ENCODE measurements at places on chromosomes 1 and 21.

DNA sequence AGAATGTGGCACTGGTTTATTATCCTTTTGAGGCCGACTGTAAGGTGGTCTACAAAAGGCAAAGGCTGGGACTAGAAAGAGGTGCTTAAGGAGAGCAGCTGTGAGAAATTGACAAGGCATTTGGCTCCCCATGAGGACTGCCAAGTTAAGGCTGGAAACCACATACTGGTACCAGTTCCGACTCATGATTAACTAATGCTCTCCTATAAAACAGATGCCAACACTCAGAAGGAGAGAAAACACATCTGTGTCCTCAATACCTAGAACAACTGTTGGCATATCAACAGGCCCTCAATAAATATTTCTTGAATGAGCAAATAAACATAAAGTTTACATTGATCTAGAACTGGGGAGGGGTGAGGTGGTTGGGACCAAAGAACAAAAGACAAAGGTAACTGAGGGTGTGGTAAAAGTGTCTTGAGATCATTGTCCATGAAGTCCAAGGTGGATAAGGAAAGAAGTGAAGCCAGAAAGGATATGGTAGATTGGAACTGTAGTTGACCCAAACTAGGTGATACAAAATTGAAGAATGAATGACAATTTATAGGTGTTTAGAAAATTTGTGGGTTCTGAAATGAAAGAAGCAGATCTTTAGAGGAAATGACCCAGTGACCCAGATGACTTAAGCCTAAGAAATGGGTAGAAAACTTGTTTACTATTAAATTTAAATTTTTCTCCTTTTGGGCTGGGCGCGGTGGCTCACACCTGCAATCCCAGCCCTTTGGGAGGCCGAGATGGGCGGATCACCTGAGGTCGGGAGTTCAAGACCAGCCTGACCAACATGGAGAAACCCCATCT, 16.9 kb upstream of the MCL1 start:
- no peak for DNase-seq

DNA sequence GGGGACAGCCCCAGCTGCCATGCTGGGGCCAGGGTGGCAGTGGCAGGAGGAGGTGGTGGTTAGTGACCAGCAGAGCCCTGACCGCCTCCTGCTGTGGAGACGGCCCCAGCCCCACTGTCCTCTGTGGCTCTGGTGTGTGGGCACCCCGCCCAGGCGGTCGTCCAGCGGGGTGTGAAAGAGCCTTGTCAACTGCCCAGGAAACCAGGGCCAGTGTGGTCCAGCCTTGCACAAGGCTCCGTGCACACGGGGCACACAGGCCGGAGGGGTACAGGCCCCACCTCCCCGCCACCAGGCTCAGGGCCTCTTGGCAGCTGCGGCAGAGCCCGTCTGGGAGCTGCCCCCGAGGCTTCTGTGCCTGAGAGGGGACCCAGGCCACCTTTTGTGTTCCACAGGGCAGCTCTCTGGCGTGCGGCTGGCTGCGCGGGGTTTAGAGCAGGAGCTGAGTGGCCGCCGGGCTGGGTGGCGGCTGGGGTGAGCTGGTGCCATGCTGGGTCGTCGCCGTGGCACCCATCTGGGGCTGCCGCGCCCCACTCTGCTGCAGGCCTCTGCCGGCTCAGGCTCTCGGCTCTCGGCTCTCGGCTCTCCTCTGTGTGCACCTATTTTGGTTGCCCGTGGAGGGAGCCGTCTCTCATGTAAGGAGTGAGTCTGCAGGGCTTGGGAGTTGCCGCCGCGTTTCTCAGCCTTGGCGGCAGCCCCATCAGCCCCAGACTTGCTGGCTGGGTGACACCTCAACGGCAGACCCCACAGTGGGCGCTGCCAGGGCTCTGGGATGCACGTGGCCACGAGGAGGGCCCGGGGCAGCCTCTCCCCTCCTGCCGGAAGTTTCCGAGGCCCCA, 36.1 kb downstream of the SLX9 start:
- no peak for DNase-seq

GRCh38 chr21:45152265-45152746, 77.9 kb downstream of the ADARB1 start:
- peak; percentile 59 for DNase-seq

- DNase-seq: no peak
These were observed 58.8 kb upstream of the TBX15 start for GRCh38 chr1:119046785-119047438.
